Activated naive CD4-positive, alpha-beta T cell treated with anti-CD3 and anti-CD28 coated beads, Interleukin-2, amount 50 U/mL, for 16 hours (primary cell): ENCODE measurements at places on chromosomes 4 and X.

- no peak for DNase-seq
These were observed 10.0 kb upstream of the LNX1 start for GRCh38 chr4:53601251-53601764.

DNA sequence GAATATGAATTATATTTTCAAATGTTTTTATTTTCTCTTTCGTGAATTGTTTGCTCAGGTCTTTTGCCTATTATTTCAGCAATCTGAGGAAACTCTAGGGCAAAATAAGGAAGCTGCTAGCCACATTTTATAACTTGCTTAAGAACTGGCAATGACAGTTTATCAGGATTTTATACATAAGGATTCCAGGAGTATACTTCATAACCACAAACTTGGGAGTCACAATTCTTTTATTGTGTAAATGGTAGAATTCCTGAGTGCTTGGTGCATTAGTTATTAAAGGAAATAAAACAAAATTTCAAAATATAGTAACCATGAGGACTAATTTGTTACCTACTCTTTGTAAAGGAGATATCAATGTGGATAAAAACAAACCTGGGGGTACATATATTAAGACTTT is 54.4 kb downstream of the PALLD start:
- no peak for DNase-seq

GRCh38 chr4:94208918-94209317 is 1.3 kb downstream of the SMARCAD1 start:
- DNase-seq: no peak

GRCh38 chr4:152807294-152807829 is 27.6 kb downstream of the ARFIP1 start:
- DNase-seq: no peak

- no peak for DNase-seq
These were observed 69.6 kb upstream of the C4orf50 start for GRCh38 chr4:6087669-6088341.

DNA sequence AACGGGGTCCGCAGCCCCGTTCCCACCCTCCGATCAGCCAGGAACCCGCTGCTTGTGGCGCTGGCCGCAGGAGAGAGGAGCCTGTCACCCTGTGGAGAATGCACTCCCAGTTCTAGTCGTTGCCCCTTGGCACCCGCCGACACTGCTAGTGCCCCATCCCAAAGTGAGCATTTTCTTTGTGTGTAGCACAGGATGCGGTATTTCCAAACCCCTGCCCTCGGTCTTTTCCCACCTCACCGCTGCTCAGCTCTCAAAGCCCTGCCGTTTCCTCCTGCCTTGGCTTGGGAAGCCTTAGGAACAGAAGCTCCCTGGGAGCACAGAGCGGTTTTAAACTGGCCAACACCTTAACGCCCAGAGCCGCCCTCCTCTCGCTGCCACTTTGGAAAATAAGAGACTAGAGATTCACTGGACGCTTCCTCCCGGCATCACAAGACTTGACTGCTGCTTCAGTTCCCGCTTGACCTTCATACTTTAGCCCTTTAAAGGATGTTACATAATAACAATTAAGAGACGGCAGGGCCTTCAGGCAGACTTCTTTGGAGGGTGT is 772 bp downstream of the CYP4V2 start:
- no peak for DNase-seq

- no peak for DNase-seq
These were observed 293.9 kb downstream of the RAB28 start for GRCh38 chr4:13190093-13190721.

DNA sequence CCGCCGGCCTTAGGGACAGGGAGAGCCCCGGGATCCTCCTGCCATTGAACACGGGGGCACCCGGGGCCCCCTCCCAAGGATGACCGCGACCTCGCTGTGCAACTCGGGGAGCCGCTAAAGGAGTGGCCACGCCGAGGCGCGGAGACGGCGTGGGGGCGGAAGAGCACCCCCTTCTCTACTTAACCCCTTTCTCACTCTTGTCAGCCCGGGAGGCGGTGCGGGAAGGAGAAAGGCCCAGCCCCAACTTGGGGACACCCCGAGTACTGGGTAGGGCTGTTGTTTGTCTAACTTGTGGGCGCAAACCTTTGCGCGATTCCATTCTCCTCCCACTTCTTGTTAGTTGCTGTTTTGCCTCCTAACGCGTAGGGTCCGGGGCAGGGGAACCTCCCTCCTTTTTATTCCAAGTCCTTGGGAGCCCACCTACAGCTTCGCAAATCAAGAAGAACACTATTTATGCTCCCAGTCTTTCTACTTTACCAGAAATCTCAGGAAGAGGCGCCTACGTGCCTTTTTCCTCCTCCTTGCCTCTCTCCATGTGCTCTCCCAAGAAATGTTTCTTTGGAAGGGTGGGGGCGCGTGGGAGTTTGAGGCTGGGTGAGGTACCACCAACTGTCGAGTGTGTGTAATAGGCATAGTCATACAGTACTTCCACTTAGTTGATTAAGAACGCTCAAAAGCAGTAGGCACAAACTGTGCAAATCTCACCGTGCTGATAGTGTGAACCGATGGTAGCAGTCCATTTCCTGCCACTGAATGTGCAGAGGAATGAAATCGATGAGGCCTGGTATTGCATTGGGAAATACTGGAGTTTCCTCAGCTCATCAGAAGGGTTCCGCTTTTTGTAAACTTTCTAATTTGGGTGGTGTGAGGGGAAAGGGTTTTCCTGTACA is 813 bp downstream of the DIAPH2 start:
- peak; percentile 33 for DNase-seq

GRCh38 chr4:163269166-163269565 is 63.2 kb downstream of the NPY1R start:
- DNase-seq: no peak

- no peak for DNase-seq
These were observed 20.6 kb upstream of the SOX3 start for GRCh38 chrX:140525448-140525847.

GRCh38 chrX:11968991-11969390 is 169.3 kb upstream of the FRMPD4 start:
- no peak for DNase-seq

DNA sequence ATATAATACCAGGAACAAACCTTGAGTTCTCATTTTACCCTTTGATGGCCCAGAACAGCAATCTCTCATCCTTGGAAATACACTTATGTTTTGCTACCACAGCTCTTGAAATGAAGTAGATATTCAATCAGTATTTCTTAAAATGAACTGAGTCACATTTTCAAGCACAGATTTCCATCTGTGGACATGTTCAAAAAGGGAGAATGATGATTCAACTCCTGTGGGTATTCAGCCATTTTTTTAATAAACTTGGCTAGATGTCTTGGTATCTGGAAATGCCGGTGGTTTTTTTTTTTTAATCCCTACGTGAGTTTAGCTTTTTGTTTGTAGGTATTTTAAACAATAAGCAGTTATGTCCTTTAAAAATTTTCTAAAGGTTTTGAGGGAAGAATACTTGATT is 64.2 kb upstream of the TRPC5OS start:
- no peak for DNase-seq

DNA sequence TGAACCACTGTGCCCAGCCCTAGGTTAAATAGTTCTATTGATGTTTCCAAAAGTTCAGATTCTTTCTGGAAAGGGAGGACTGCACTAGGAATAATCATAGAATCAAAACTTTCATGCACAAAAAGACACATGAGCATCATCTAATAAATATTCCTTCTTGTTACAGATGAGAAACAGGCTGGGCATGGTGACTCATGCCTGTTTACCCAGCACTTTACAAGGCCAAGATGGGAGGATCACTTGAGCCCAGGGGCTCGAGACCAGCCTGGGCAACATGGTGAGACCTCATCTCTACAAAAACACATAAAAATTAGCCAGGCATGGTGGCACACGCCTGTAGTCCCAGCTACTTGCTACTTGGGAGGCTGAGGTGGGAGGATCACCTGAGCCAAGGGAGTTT is 27.7 kb downstream of the LARP7 start:
- DNase-seq: no peak

GRCh38 chr4:144705601-144706590 is 59.9 kb downstream of the HHIP start:
- DNase-seq: no peak

DNA sequence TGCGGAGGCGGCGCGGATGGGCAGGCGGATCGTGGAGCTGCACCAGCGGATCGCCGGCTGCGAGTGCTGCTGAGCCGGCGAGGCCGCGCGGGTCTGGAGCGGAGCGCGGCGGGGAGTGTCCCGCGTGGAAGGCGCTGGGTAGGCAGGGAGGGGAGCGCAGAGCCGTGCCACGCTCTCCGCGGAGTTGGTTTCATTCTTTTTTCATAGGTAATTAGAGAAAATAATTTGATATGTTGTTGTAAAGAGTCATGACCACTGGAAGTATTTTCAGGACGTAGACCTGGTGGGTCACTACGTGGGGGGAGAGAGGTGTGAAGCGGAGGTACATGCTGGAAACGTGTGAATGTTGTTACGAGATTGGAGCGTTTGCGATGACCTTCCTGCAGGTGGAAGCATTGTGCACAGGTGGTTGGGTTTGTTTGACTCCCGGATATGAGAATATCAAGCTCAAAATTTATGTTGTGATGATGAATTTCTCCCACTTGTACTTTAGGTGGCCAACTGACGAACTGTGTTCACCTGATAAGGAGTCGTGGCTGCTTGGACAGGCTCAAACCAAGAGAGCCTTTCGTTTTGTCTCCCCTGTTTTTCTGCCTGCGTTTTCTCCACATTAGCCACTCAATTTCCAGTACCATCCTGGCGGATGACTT is 19.1 kb upstream of the S100P start:
- DNase-seq: peak; percentile 67

DNA sequence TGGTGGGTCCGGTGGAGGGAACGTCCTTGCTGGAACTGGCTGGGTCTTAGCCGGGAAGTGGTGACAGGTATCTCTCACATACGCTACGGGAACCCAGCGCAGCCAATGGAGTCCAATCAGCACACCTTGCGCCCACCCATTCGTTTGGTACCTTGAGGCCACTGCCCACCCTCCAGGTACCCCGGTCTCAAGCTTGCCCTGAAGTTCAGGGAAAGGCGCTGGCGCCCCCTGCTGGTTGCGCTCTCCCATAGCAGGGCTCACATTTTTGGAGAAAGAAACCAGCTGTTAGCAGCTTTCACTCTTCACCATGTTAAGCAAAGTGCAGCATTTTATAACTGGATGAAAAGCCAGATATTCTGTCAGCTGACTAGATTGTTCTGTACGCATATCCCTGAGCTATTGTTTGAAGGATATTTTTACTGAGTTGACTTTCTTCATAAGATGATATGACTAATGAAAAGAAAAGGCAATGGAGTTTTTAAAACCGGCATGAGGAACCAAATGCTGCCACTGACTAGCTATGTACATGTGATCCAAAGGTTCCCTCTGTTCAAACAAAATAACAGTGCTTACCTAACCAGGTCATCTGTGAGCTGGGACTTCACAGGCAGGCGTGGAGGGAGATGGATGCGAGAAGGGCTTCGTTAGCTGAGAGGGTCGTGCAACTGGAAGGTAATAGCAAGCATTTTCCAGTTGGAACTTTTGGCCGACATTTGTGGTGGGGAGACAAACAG is 43.7 kb downstream of the OTOP1 start:
- DNase-seq: no peak

DNA sequence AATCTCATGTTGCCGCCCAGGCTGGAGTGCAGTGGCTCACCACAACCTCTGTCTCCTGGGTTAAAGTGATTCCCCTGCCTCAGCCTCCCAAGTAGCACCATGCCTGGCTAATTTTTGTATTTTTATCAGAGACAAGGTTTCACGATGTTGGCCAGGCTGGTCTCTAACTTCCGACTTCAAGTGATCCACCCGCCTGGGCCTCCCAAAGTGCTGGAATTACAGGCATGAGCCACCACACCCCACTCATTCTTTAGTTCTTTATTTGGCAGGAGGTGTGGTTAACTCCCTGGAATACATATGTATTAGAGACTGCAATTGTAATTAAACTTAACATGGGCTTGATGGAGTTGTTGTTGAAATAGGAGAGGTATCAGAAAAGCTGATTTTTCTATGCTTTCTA is 1396.9 kb upstream of the IGFBP7 start:
- DNase-seq: no peak
